Activated CD4-positive, alpha-beta T cell treated with anti-CD3 and anti-CD28 coated beads, Interleukin-2, amount 10 ng/mL, durations not matched to agents 7 days and 5 days (primary cell): ENCODE measurements at places on chromosomes 12 and 14. TPM values are rescaled to one million over a fixed set of nuclear protein-coding genes. Genes with fewer than 3 reads are reported as not detected.

AVPR1A gene
- not detected for total RNA-seq

IQSEC3 gene
- total RNA-seq = not detected

PDE3A gene
- not detected for total RNA-seq

PCED1B gene
- 58.7 TPM for total RNA-seq

PDZRN4 gene
- total RNA-seq = not detected

PRPF40B gene
- total RNA-seq = 11.7 TPM

GRCh38 chr12:111642681-111643426, 42.9 kb downstream of the BRAP start:
- no peak for DNase-seq

GRCh38 chr14:100775831-100776591, 49.3 kb downstream of the DLK1 start:
- DNase-seq = no peak

GRCh38 chr12:41213107-41213506, 25.0 kb downstream of the PDZRN4 start:
- DNase-seq = no peak

- DNase-seq = no peak
Observed at GRCh38 chr14:87457720-87458119, 535.3 kb downstream of the GALC start.

DNA sequence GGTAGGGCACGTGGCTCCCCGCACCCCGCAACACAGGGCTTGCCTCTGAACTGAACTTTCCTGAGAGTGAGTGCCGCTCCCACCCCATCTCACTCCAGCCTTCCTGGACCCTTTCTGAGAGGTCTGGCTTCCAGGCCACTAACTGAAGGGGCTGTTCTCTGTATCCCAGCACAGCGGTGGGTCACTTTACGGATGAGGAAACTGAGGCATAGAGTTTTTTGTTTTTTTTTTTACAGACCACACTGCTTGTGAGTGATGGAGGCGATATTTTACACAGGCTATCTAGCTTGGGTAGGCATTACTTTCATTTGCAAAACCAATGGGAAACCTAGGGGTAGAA, 1.2 kb upstream of the TGFB3 start:
- DNase-seq = no peak

DNA sequence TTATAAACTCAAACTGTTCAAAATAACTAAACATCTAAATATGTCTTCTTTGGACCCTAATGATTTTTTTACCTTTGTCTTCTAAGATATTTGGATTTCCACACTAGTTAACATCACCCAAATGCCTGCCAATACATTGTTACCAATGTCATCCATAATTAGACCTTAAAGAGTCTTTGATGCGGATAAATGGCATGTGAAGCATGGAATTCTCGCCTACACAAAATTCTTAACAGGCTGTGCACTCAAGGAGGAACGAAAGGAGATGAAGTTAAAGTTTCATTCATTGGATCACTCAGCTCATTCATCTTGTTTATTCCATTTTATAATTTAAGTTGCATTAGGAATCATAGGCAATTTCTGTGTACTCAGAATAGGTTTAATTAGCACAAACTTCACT, 219.7 kb downstream of the ACSS3 start:
- DNase-seq = no peak

DNA sequence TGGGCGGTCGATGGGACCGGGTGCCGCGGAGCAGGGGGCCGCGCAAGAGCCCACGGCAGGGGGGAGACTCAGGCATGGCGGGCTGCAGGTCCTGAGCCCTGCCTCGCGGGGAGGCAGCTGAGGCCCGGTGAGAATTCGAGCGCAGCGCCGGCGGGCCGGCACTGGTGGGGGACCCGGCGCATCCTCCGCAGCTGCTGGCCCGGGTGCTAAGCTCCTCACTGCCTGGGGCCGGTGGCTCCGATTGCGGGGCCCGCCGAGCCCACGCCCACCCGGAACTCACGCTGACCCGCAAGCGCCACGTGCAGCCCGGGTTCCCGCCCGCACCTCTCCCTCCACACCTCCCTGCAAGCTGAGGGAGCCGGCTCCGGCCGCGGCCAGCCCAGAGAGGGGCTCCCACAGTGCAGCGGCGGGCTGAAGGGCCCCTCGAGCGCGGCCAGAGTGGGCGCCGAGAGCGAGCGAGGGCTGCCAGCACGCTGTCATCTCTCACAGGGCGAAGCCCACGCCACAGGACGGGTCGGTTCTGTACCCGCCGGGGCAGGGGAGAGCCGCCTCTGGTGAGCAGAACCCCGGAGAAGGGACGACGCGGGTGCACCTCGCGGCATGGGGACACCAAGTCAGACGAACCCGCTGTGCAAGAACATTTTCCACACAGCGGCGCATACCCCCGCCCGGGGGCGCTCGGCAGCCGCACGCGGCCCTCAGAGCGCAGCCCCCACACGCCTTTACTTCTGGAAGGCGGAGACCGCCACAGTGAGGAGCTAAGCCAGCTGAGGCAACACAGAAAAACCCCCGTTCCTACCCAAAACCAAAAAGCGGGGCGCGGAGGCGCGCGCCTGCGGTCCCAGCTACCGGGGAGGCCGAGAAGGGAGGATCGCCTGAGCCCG, 1.2 kb upstream of the SIVA1 start:
- DNase-seq = no peak

DNA sequence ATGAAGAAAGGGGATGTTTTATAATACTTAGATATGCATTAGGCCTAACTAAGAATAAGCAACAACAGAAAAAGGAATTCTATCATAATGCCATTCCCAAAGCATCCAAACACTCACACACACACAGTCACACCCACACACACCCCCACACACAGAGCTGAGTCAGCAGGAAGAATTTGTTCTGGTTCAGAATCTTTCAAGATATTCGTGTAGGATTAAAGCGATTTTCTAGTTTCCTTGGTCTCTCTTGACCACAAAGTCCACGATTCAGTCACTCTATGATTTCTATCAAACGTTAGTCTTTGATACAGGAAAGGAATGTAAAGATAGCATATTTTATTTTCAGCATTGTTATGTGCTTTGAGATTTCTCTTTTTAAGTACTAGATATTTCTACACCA, 382.6 kb upstream of the DCN start:
- no peak for DNase-seq

GRCh38 chr12:41174602-41175001, 13.5 kb upstream of the PDZRN4 start:
- DNase-seq = no peak

DNA sequence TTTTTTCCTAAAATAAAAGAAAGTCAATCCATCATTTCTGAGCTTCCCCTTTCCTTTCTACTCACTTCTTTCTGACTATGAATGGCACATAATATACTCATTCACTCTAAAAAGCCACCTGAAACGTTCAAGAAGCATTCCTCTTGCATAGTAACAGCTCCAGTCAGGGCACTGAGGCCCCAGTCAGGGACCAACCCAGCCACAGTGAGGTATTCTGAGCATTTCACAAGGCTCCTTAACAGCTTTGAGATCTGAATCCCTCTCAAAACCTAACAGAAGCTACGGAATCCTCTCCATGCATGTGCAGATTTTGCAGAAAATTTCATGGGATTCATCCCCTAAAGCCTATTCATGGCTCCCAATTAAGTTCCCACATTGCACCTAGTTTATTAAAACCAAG, 23.2 kb downstream of the NT5DC3 start:
- DNase-seq = no peak

DNA sequence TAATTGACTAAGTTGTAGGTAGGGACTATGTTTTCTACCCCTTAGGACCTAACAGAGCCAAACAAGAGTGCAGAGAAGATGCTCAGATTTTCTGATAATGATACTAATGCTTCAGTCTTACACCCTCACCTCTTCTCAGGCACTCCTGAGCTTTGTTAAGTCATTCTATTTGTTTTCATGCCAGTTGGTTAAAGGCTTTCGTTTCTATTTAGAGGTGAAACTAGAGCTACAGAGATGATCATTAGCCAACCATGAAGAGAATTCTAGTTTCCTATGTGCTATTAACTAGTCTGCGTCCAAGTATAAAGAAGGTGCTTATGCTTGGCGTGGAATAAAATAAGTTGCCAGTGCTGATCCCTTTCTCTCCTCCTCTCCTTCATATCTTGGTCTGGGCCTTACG, 34.6 kb upstream of the PYGL start:
- DNase-seq = no peak

GRCh38 chr14:57871459-57872080, 5.7 kb upstream of the SLC35F4 start:
- DNase-seq = peak; percentile 10

GRCh38 chr12:45774508-45775162, 45.1 kb downstream of the ARID2 start:
- no peak for DNase-seq

DNA sequence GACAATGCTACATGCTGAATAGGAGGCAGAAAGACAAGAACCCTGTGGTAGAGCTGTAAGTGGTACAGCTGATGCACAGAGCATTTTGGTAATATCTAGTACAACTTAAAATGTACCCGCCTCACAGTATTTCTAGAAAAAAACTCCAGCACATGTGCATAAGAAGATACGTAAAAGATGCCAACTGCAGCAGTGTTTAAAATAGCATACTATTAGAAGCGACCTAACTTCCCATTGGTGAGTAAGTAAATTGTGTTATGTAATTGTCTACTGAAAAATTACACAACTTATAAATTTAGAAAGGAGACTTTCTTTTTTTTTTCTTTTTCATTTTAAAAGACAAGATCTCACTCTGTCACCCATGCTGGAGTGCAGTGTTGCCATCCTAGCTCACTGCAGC, 114.3 kb upstream of the CAND1 start:
- no peak for DNase-seq

- DNase-seq = no peak
Observed at GRCh38 chr12:12606781-12607589, 4.7 kb upstream of the CREBL2 start.

GRCh38 chr12:53726946-53727309, 324 bp downstream of the CALCOCO1 start:
- no peak for DNase-seq

DNA sequence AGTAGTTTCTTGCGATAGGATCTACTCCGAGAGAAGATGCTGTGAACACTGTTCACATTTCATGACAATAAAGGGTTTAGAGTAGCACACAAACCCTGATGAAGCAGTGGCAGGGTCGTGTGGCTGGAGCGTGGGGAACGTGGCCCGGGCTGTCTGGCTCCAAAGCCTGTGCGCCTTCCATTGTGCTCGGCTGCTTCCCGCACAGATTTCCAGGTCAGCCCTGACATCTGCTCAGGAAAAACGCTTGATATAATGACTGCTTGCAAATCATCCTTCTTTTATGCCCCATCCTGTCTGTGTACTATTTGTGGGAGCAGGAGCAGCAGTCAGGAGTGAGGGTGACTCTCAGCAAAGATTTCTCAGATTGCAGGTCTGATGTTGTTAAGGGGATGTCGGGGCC, 78.6 kb downstream of the EML1 start:
- no peak for DNase-seq

GRCh38 chr12:3205742-3206519, 128.8 kb downstream of the TSPAN9 start:
- DNase-seq = no peak

DNA sequence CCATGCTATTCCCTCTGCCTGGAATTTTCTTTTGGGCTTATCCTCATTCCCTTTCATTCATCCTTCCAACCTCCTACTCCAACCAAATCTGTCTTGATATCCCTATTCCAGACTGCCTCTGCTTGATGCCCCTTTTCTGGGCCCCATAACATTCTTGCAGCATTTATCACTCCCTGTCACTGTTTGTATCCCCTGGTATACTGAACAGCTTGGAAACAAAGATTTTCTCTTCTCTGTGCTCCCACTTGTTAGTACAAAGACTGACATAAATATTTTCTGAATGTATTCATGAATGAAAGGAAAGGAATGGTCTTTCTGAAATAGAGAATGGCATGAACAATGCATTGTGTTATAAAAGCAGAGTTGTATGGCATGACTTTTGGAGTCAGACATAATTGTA, 7.5 kb downstream of the IRAK4 start:
- DNase-seq = no peak

DNA sequence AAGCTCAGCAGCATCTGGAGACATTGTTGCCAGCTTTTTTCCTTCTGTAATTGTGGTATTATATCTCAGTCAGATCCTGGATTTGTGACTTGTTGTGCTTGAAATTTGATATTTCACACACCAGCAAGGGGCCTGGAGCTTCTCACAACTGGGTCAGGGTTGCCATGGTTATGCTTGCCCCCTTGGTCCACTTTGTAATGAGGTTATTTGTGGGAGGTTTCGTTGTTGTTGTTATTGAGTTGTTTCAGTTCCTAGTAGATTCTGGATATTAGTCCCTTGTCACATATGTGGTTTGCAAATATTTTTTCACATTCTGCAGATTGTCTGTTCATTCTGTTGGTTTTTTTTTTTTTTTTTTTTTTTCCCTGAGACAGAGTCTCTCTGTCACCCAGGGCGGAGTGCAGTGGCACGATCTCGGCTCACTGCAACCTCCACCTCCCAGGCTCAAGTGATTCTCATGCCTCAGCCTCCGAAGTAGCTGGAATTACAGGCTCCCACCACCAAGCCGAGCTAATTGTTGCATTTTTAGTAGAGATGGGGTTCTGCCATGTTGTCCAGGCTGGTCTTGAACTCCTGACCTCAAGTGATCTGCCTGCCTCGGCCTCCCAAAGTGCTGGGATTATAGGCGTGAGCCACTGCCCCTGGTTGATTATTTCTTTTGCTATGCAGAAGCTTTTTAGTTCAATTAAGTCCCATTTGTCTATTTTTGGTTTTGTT, 80.6 kb upstream of the ETV6 start:
- DNase-seq = no peak

- DNase-seq = no peak
Observed at GRCh38 chr12:26666286-26666685, 166.7 kb downstream of the ITPR2 start.

DNA sequence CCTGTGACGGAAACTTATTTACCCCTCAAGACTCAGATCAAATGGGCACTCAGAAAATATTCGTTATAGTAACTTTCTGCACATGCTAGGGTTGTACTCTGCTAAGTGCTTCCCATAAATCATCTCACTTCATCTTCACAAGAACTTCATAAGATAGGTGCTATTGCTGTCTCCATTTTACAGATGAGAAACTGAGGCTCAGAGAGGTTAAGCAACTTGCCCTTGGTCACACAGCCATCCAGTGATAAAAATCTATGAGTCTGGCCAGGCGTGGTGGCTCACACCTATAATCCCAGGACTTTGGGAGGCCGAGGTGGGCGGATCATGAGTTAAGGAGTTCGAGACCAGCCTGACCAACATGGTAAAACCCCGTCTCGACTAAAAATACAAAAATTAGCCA, 33.2 kb upstream of the LHX5 start:
- no peak for DNase-seq
